Gastrocnemius medialis (tissue), 4 donors: ENCODE measurements at places on chromosomes 6 and 20. TPM values are rescaled to one million over a fixed set of nuclear protein-coding genes. Genes with fewer than 3 reads are reported as not detected.

Gene SPATA2
- 8.9 TPM for total RNA-seq

Gene CAPN11
- 0.42 TPM for total RNA-seq

Gene SLC24A3
- total RNA-seq = 6.6 TPM

Gene RBM24
- total RNA-seq = 142 TPM

Gene TBC1D20
- total RNA-seq = 39.0 TPM

Gene MUCL3
- total RNA-seq = not detected

Gene PPP1R3G
- total RNA-seq = not detected

Gene ASIP
- total RNA-seq = not detected

Gene HTR1E
- total RNA-seq = not detected

Gene ADGRF5
- total RNA-seq = 44.5 TPM

Gene ESR1
- 1.1 TPM for total RNA-seq

Gene LY6G5C
- not detected for total RNA-seq
